Thyroid gland (tissue), 4 donors: ENCODE measurements at places on chromosomes 2 and 18. TPM values are rescaled to one million over a fixed set of nuclear protein-coding genes. Genes with fewer than 3 reads are reported as not detected.

DNA sequence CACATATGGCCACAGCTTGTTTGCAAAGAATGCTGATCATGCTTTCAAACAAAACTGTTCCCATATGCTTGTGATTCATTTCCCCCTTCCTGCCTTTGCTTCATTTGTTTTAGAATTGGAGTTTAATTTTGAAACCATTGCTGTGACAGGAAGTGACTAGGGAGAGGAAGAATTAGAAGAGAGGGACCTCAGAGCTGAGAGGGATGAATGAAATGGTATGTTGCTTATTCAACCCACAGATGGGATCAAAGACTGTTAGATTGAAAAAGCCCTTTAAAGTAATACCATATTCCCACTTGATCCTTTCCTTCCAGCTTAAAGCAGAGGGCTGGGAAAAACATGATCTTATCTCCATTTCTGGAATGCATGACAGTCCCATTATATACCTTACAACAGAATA is 106.2 kb upstream of the RNF152 start:
- no peak overlapping the region for H3K27ac ChIP-seq
- H3K27me3 ChIP-seq = no peaks in the 10 kb centered on the region
- DNase-seq = no peak
- H3K4me3 ChIP-seq = no peak overlapping the region
- H3K4me1 ChIP-seq = no peaks in the 10 kb centered on the region

GRCh38 chr2:196117214-196117705 is 48.6 kb upstream of the DNAH7 start:
- H3K4me1 ChIP-seq = no peaks in the 10 kb centered on the region
- no peaks in the 10 kb centered on the region for H3K27me3 ChIP-seq
- H3K4me3 ChIP-seq = no peak overlapping the region

IL1RN gene
- 1.3 TPM for total RNA-seq

HMSD gene
- not detected for total RNA-seq

CPLX4 gene
- total RNA-seq = not detected
